ENCODE measurements at places on chromosomes 2 and 18.

- no peak for DNase-seq
These were observed 70.6 kb downstream of the GDF7 start for GRCh38 chr2:20737505-20737904.

- DNase-seq: no peak
These were observed 4.8 kb upstream of the CELF4 start for GRCh38 chr18:37570336-37570930.

- no peak for DNase-seq
These were observed 73.4 kb downstream of the COL4A3 start for GRCh38 chr2:227237786-227238185.

DNA sequence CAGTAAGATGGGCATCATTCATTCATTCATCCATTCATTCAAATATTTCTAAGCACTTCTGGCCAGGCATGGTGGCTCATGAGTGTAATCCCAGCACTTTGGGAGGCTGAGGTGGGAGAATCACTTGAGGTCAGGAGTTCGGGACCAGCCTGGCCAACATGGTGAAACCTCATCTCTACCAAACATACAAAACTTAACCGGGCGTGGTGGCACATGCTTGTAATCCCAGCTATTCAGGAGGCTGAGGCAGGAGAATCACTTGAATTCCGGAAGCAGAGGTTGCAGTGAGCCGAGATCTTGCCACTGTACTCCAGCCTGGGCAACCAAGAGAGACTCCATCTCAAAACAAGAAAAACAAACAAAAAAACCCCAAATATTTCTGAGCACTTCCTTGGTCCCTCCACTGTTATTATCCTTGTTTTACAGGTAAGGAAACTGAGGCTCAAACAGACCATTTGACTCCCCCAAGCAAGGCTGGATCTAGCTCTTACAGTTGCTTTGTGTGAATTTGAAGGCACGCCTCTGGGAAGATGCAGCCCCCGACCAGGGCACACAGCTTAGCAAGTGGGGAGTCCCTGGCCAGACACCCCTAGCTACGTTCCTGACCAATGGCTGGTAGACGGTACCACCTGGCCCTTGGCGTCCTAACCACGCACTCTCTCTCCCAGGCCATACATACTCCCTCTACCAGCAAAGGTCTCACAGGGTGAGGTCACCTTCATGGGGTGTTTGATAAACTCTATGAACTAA lies 50.6 kb upstream of the ODC1 start:
- DNase-seq: no peak

DNA sequence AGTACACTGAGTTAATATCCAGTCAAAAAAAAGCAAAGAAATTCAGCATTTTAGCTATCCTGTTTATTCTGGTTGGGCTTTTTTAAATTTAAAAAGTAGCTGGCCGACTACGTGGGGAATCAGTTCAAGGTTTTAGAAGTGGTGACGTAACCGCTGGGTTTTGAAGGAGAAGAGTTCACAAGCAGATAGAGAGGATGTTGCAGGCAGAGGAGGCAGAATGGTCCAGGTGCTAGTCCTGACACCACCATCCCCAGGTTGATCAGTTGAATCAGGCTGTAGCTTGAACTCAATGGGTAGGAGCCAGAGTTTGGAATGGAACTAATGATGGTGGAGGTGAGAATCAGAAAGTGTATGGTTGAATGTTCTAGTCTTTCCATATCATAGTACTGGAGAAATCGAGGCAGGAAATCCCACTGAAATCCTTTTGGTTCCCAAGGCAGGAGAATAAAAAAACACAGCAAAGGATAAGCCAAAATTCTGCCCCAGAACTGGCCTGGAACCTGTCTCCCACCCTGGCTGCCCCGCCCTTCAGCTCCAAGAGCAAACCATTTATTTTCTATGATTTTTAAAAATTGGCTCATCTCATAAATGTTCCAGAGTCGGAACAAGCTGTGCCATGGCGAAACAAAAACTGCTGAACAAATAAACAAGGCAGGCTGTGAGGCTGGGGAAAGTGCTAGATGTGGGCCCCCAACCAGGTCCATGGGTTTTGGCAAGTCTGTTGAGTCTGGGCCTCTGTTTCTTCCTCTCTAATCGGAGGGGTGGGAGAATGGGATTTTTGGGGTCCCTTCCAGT lies 44.0 kb downstream of the SLC4A1AP start:
- no peak for DNase-seq

- DNase-seq: no peak
These were observed 795.5 kb upstream of the CDH2 start for GRCh38 chr18:28972333-28972907.

DNA sequence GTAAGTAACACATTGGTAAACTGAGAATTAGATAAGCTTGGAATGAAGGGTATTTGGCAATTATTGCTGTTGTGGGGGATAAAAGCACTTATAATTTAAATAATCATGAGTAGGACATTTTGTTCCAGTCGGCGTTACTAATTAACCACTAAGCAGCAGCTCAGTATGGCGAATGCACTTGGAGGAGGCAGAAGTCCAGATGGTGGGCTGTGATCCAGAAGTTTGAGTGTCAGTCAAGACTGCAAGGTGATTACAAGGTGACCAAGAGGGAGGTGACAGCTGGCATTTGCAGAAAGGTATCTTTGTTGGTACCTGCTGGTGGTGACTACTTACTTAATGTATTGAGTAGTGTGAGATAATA lies 643.6 kb upstream of the FAM98A start:
- no peak for DNase-seq

- no peak for DNase-seq
These were observed 16.9 kb downstream of the RAB31 start for GRCh38 chr18:9724797-9725585.

GRCh38 chr2:175062787-175063585 lies 57.8 kb upstream of the CHN1 start:
- DNase-seq: no peak

DNA sequence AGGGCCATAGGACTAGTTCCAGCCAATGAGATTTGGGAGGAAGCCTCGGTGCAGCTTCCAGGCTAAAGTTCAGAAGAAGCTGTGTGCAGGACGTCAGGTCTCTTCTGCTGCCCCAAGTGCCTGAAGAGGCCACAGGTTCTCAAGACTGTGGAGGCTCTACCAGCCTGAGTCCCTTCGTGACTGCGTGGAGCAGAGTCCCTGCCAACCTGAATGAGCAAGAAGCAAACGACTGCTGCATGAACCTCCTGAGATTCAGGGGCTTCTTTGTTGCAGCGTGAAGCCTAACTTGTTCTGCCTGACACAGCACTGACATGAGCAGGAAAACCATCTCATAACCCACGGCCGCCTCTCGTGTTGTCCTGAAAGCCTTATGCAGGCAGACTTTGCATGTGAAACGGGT lies 39.7 kb downstream of the TWIST2 start:
- DNase-seq: no peak

- no peak for DNase-seq
These were observed 352.3 kb upstream of the MEIS1 start for GRCh38 chr2:66082581-66082980.

DNA sequence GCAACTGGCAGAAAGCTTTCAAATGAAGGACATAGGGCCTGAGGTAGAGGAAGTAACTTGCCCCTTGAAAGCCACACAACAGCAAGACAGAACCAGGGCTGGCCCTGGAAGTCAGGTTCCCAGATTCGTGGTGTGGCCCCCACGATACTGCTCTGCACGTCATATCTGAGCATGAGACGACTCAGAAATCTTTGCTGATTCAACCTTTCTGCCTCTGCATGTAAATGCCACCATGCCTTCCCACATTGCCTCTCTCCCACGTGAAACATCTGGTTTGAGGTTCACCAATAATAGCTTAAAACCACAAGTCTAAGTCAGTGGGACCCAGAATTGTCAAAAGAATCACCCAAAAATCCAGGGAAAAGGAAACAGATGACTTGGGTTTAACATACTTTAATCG lies 214.0 kb upstream of the TRIB2 start:
- no peak for DNase-seq

- DNase-seq: peak; percentile 69
These were observed 8.6 kb downstream of the DOCK10 start for GRCh38 chr2:225033440-225034318.

DNA sequence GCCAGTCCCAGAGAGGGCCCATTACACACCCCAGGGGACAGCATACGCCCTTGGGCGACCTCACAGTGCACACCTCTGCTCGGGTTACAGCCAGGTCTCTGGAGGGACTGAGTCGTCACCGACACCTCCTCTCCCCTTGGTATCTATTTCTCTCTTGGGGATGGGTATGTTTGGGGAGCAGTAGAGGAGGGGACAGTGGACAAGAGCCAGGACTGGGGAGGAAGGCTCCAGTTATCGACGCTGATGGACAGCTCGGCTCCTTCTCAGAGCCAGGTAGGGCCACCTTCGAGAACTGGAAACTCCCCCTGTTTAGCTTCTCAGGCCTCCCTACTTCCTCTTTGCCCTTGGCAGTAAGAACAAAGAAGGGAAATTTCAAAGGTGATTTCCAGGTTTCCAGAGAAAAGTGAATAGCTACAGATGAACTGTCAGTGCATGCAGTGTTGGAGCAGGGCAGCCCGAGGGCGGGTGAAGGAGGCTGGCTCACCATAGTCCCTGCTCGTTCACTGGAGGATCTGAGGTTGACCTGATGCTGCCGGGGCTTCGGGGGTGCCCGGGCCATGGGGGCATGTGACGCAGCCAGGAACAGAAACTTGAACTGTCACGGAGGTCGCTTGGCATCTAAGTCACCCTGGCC lies 4.4 kb upstream of the SEMA4C start:
- no peak for DNase-seq

- no peak for DNase-seq
These were observed 76.0 kb downstream of the OSBPL6 start for GRCh38 chr2:178270338-178270737.

- DNase-seq: no peak
These were observed 18.9 kb downstream of the RAB10 start for GRCh38 chr2:26052740-26053139.

GRCh38 chr2:202147775-202148174 lies 74.7 kb downstream of the KIAA2012 start:
- DNase-seq: no peak

- no peak for DNase-seq
These were observed 5.5 kb downstream of the WDSUB1 start for GRCh38 chr2:159281002-159281401.

DNA sequence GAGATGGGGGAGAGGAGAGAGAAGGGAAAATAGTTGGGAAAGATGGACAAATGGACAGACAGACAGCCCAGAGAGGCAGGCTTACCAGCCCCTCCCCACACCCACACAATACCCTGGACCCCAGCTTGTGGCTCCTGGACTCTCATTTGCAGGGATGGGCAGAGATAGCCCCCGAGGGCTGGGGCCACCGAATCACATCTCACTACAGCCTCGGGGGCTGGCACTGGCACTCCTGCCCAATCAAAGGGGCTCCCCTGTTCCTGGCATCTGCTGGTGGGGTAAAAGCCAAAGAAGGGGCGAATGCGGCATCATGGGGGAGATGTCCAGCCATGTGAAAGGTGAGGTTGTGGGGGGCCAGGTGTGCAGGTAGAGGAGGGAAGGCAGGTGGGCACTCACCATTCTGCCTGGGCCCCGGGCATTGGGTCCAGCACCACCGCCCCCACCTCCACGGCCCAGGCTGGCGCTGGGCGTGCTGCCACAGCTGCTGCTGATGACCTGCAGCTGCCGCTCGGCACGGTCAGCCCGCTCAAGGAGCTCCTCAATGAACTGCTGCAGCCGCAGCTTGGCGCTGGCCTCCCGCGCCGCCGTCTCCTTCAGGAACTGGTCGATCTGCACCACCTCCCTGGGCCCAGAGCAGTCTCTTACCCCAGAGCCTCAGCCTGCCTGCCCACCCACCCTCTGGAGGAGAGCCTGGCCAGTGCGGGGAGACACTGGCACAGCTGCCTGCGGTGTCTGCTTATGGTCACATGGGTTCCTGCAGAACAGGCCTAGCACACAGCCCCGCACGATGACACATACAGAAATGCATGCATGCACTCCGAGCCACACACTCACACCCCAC lies 18.0 kb downstream of the FBXO41 start:
- DNase-seq: no peak

DNA sequence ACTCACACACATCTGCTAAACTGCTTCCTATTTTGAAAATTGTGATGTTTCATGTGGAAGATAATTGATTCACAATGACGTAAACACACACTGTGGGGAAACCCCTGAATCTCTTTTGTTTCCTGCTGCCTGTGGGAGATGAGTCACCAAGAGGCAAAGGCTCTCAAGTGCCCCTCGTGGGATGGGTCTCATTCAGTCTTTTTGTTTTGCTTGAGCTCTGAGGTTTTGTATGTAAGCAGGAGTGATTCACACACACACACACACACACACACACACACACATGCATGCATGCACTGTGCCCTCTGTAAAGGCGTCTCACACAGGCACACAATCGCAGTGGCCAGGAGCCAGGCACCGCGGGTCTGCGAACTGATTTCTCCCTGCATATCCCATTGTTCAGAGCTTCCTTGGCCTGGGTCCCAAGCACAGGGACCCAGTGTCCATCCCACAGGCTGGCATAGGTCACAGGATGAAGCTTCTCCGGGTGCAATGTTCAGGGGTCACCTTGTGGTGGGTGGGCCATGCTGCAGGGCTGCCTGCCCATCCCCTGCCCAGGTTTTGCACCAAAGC lies 12.1 kb upstream of the ARHGEF4 start:
- no peak for DNase-seq

- DNase-seq: no peak
These were observed 15.3 kb upstream of the HES6 start for GRCh38 chr2:238255151-238255551.

DNA sequence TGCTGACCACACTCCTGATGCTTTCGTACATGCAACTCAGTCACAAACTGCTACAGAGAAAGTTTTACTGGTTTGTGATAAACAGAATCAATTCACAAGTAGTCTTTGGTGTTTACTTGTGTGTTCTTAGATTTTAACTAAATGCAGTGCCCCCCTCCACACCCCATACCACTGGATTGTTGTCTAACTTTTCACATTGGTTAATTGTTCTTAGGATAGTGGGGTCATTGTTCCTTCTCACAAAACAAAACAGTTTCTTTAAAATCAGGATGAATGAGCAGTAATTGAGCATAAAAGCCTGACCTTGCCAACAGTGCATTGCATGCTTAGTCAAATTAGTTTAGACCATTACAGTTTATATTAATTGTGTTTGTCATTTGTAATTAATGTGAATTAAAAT lies 14.1 kb upstream of the PNPT1 start:
- DNase-seq: peak; percentile 42

DNA sequence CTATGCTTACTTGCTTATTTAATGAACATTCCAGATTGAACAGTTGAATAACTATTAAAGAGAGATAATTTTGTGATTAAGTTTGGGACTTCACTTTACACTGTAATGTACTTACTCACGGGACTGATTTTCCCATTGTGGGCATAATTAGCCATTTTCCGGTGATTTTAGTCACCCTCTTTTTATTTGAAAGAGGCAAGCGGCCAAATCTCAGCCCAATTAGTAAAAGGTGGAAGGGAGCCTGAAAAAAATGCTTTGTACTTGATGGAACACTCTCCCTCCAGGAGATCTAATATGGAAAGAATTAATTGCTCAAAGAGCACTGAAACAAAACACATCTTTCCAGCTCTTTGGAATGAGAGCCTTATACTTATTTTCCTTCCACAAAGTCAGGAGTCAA lies 50.2 kb downstream of the CALCRL start:
- no peak for DNase-seq

Data from amygdala (tissue), 56 donors.